ENCODE measurements at places on chromosomes 1 and 21.

DNA sequence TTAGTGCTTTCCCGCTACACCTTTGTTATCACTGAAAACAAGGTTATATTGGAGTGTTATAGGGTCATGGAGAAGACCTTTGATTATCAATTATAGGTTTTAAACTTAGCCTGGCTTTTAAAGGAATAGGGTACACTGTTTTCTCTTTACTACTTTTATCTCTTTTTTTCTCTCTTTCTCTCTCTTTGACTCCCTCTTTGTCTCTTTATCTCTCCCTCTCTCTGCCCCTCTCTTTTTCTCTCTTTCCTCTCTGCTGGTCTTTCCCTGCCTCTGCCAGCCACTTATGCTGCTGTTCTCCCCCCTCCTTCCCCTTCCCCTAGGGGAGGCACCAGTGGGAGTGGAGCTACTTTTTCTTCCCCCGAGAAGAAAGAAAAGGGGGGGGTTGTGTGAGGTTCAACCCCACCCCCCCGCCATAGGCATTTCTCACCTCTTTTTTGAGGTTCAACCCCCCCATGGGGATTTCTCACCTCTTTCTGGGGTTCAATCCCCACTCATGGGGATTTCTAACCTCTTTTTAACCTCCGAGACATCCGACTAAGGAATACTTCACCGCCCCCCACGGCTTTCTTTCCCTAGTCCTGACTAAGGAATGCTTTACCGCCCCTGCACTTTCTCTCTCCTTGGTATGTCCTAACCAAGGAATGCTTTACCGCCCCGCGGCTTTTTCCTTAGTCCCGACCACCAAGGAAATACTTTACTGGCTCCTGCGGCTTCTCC, 17.2 kb upstream of the ZBTB8B start:
- DNase-seq = peak; percentile 58

DNA sequence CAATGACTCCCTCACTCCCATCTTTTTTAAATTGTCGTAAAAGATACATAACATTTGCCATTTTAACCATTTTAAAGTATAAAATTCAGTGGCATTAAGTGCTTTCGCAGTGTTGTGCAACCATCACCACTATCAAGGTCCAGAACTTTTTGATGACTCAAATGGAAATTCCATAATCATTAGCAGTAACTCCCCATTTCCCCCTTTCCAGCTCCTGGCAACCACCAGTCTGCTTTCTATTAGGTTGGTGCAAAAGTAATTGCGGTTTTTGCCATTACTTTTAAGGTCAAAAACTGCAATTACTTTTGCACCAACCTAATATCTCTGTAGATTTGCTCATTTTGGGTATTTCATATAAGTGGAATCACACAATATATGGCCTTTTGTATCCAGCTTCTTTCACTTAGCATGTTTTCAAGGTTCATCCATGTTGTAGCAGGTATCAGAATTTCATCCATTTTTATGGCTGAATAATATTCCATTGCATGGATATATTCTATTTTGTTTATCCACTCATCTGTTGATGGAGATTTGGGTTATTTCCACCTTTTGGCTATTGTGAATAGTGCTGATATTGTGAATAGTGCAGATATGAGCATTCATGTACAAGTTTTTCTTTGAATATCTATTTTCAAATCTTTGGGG, 159.7 kb downstream of the HIVEP3 start:
- DNase-seq = no peak

GRCh38 chr21:36663033-36663855, 35.7 kb upstream of the SIM2 start:
- peak; percentile 16 for DNase-seq

GRCh38 chr1:165894591-165894990, 67.2 kb downstream of the UCK2 start:
- no peak for DNase-seq

DNA sequence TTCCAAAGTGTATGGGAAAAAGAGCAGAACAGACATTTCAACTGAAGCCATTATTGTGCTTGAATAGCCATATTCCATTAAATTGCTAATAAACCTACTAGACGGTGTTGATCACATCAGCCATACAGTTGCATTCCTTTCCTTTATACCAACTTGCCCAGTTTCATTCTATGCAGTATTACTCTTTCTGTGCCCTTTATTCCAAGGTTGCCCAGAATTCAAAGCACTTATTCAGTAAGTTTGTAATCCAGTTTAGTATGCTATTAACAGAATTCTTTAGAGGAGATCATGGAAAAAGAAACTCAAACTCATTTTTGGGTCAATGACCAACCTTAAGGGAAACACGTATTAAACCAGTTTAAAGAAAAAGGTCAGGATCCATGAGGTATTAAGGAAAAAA, 89.5 kb downstream of the DDAH1 start:
- DNase-seq = no peak

DNA sequence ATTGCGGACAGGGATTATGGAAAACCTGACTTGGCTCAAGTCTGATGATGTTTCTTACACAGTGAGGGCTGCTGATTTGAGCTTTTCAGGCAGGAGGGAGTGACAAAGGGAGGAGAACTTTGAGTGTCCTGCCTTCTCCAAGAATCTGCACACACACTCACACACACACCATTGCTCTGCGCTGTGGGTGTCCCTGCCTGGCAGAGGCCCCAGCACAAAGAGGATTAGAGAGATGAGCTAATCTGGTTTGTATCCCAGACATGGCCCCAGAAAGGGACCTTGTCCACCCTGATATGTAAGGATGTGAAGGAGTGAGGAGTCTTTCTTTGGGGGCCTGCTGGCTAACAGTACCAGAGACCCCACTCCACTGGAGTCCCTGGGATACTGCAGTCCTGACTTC, 5.9 kb upstream of the WNT2B start:
- no peak for DNase-seq

GRCh38 chr1:165539306-165539705, 4.5 kb upstream of the LRRC52 start:
- DNase-seq = no peak

Data from nephron progenitor cell (in vitro differentiated cells).